ENCODE measurements at places on chromosomes 7 and 10.

- DNase-seq: no peak
Observed at GRCh38 chr10:94320285-94320914, 42.3 kb downstream of the NOC3L start.

DNA sequence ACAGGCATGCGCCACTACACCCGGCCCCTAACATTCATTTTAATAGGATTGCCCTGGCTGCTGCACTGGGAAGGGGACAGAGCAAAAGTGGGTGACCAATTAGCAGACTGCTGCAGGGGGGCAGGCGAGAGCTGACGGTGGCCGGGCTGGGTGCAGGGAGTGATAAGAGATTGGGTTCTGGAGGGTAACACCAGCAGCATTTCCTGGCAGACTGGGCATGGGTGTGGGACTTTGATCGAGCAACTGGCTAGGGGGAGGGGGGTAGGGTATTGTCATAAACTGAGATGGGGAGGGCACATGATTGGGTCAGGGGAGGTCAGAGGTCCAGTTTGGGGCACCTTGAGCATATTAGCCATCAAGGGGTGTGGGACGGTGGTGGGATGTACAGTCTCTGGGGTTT is 20.2 kb upstream of the AMZ1 start:
- no peak for DNase-seq

DNA sequence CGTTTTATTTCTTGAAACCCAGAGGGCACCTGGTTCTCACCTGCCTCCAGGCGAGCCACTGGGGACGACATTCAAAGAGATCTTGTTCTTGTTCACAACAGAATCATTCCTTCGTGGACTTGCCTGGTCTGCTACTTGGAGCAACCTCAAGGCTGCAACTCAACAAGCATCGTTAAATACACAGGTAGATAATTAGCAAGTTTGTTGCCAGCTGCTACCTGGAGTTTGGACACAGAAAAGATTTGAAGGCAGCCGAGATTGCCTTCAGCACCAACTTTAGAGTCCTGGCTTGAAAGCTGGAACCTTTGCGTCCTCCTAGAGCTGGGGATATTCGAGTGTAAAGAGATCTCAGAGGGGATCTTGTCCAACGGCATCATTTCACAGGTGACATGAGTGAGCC is 89.6 kb upstream of the C7orf33 start:
- no peak for DNase-seq

DNA sequence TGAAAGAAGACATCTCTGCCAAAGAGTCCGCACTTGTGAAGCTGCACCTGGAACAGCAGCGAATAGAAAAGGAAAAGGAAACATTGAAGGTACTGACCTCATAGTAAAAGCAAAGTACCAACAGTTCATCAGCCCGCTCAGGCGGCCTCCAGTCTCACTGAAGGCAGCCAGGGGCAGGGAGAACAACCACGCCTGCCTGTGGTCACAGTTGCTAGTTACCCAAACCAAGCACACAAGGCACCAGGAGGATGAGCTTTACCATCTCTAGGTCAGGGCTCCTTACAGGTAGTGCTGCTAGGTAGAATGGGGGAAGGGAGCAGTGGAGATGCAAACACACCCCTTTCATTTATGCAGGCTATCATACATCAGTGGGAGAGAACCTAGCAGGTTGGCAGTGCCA is 39.8 kb downstream of the CFAP58 start:
- no peak for DNase-seq

GRCh38 chr7:2775785-2776184 is 68.3 kb downstream of the GNA12 start:
- DNase-seq: no peak

DNA sequence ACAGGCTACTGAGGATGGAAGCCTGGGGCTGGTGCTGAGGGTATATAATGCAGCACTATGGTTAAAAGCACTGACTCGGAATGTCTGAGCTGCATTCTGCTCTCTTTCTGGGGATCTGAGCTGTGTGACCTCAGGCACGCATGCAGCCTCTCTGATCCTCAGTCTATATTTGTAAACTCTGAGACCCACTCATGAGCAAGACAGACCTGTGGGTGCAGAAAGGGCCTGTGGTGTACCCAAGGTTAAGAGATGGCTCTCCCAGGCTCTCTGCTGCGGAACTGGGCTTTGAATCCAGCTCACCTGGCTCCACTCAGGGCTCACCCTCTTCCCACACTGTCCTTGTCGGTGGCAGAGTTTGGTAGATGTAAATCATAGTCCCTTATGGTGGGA is 89.9 kb downstream of the CHST15 start:
- DNase-seq: no peak

GRCh38 chr10:80126876-80127275 is 5.7 kb upstream of the PLAC9 start:
- no peak for DNase-seq

Data from activated naive CD4-positive, alpha-beta T cell (primary cell).